ENCODE measurements at places on chromosomes 5 and 9.

- DNase-seq = peak; percentile 78
These were observed 59.7 kb downstream of the GNA14 start for GRCh38 chr9:77588271-77588937.

- DNase-seq = peak; percentile 78
These were observed at the start of gene KDM4C for GRCh38 chr9:6757456-6758247. Gene KDM4C (plus strand): TSS chr9:6757973. CDS start chr9:6792989, 35,016 bp downstream.

- DNase-seq = no peak
These were observed 157.5 kb upstream of the SHB start for GRCh38 chr9:38226491-38226951.

DNA sequence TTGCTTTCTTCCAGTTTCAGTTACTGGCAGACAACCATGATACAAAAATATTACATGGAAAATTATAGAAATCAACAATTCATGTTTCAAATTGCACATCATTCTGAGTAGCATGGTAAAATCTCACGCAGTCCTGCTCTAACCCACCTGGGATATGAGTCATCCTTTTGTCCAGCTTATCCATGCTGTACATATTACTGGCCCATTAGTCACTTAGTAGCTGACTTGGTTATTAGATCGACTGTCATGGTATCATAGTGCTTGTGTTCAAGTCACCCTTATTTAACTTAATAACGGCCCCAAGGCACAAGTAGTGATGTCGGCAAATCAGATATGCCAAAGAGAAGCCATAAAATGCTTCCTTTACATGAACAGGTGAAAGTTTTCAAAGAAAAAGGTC lies 41.2 kb downstream of the NADK2 start:
- peak; percentile 4 for DNase-seq

DNA sequence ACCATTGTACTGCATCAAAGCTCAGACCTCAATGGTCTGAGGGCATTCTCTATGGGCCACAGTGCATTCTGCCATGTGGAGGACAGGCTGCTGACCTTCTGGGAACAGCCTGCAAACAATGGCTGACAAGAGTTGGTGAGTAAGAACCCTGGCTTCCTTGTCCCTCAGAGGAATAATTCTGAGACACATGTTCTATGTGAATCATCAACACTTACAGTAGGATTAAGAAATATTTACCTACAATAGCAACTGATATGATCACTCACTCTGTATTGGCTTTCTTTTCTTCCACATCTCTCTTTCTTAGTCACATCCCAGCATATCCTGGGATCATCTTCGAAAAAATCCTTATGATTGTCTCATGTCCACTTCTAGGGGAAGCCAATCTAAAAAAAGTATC lies 306.5 kb upstream of the ITGA1 start:
- DNase-seq = no peak

GRCh38 chr5:160342413-160342941 lies 27.9 kb downstream of the C1QTNF2 start:
- peak; percentile 8 for DNase-seq

DNA sequence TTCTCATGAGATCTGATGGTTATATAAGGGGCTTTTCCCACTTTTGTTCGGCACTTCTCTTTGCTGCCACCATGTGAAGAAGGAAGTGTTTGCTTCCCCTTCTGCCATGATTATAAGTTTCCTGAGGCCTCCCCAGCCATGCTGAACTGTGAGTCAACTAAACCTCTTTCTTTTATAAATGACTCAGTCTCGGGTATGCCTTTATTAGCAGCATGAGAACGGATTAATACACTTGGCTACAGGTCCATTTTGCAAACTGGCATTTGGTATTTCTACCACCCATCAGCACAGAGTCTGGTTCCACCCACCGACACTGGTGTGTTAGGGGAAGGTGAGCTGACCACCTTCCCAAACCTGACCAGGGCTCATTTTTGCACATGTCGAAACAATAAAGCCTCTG lies 47.9 kb upstream of the RARS1 start:
- DNase-seq = peak; percentile 63

- DNase-seq = no peak
These were observed 158.1 kb downstream of the CETN3 start for GRCh38 chr5:90251447-90251846.

DNA sequence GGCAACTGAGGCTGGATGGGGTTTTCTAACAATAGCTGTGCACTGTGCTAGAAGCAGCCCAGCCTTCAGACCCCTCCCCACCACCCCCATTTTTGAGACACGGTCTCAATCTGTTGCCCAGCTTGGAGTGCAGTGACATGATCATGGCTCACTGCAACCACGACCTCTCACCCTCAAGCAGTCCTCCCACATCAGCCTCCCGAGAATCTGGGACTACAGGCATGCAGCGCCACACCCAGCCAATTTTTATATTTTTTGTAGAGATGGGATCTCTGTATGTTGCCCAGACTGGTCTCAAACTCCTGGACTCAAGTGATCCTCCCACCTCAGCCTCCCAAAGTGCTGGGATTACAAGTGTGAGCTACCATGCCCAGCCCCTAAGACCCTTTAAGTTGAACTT lies 182.5 kb downstream of the DRD1 start:
- no peak for DNase-seq

DNA sequence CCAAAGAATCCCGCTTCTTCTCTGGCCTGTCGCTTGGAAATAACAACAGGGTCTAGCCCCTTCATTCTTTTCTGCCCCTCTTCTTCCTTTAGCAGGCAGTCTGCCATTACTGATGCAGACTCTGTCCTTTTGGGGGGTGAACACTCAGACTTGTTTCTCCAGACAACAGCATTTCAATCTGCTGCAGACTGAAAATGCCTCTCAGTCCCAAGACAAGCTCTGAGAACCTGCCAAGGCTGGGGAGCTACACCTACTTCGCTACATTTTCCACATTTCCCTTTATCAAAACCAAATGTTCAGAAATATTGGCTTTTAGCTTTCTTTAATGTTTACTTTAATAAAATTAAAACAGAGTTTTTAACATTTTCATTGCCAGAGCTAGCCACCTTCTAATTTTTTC lies 152.4 kb downstream of the MPDZ start:
- DNase-seq = no peak

- DNase-seq = no peak
These were observed 5.2 kb downstream of the GFI1B start for GRCh38 chr9:132983491-132984201.

DNA sequence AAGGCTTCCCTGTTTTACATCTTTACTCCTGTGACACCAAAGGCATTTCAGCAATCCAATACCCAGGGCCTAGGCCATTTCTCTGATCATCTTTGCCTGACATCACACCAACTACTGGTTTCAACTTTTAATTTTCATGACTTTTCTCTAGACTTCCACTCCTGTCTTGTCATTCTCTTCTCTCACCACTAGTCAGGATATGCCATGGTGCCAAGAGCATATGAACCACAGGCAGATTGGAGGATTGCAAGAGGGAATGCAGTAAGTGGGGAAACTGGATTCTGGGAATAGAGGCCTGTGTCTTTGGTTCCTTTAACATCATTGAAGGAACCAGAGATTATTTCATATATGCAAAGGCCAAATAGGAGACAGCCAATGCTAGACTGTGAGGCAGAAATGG lies 69.3 kb downstream of the ANKRD31 start:
- no peak for DNase-seq

- no peak for DNase-seq
These were observed 616 bp downstream of the IL11RA start for GRCh38 chr9:34652602-34653000.

DNA sequence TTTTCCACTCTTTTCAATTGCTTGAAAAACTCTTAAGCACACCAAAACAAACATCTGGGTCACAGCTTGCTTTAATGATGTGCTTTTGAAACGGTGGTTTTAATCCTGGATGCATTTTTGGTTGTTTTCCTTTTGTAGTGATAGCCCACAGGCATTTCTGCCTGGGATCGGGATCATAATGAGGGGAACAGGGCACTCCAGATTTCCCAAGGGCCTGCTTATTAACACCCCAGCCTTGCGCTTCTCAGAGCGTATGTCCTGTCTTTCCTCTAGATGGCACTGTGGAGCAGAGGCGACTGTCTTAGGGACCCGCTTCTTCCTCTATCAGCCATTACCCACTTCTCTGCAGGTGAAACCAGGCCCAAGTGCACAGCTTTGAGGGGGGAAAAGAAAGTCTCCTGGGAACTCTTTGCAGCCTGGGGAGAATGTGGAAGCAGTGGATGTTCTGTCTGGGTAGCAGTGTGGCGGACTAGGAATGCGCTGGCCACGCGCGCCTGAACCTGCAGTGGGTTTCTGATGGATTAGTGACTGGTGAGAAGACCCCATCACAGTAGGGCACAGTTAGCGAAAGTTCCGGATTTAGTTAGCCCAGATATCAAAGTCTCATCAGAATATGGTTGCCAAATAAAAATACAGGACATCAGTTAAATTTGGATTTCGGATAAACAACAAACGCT lies 190.1 kb downstream of the GNA14 start:
- no peak for DNase-seq

- DNase-seq = no peak
These were observed 86.5 kb upstream of the TNFAIP8 start for GRCh38 chr5:119269061-119269944.

DNA sequence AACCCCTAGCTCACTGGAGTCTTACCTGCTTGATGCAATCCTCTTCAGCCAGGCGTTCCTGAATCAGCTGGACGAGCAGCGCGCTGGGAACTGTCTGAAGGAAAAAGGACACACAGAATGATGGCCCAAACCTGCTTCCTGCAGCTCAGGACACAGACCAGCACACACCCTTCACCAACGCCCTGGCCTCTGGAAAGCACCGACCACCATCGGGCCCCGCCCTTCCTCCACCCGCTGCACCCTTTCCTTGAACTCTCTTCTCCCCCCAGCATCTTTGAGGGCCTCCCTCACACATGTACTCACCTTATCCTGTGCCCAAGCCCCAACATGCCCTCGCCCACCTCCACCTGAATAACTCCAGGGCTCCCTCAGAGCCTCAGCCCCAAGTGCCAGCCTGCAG lies 23.3 kb downstream of the AK8 start:
- DNase-seq = no peak

- DNase-seq = no peak
These were observed 4.7 kb upstream of the TEX53 start for GRCh38 chr9:114662081-114662989.

DNA sequence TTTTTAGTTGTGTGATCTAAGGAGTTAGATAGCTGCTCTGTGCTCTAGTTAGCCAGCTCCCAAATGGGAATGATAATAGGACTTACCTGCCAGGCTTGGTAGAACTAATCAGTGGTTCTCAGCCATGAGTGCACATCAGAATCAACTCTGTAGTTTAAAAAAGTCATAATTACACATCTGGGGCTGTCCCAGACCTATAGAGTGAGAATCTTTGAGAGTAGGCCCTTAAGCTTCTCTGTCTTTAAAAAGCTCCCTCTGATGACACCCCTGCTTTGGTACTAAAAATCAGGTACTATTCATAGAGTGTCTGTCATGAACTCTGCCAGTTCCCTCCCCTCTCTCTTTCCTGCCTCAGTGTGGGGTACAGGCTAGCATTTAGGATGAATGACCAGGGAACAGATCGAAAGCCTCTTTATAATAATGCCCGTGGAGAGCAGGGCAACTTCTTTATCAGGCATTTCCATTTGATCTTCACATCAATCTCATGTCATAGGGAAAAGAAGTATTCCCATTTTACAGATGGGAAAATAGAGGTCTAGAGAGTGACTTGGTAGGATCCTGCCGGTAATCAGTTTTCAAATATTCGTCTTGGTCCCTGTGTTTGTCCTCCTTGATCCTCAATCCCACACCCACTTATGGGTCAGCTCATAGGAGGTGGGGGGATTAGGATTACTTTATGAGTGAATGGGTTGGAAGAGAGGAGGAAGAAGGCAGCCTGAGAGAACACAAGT lies 15.3 kb downstream of the PPARGC1B start:
- DNase-seq = no peak

GRCh38 chr5:167752936-167753335 lies 538.5 kb upstream of the WWC1 start:
- DNase-seq = no peak

- DNase-seq = no peak
These were observed 50.4 kb downstream of the DAB2IP start for GRCh38 chr9:121701736-121702261.

DNA sequence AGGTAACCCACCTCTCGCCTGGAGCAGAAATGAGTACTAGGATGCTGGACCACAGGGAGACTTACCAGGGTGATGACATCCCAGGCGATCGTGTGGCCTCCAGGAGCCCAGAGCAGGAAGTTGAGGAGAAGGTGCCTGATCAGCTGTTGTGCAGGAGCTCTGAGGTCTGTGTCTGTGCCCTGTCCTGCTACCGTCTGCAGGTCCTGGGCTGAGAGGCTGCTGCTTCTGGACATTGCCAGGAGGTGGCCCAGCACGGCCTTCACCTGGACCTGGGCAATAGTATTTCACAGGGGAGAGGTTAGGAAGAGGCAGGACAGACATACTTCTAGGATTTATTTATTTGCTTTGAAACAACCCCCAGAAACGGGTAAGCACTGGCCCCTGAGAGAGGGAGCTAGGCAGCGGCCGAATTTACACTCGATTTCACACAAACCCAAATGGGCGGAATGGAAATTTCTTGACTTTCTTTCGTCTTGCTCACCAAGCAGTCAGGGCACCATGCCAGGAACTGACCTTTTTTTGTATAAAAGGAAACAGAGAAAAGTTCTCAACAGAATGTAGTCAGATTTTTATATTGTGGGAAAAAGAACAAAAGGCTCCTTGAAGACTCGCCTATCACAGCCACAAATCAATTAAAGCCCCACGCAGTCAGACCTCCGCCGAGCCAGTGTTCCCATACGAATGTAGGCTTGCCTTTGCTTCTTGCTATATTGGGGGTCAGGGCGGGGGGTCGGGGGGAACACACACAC lies 210.3 kb downstream of the FANCC start:
- peak; percentile 83 for DNase-seq

GRCh38 chr5:59042201-59043055 lies 459.6 kb downstream of the RAB3C start:
- no peak for DNase-seq

DNA sequence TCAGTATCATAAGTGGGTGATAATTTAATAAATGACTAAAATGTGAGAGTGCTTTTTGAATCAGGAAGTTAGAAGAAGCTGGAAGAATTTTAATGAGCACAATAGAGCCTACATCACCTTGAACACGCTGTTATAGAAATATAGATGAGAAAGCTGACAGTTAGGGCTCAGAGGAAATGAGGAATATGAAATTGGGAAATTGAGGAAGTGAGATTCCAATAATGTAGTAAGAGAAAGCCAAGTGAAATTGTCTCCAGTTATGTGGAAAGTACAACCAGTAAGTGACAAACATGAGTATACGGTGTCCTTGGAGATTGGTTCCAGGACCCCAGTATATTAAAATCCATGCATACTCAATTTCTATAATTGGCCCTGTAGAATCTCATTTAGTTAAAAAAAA lies 235.9 kb upstream of the FAM174A start:
- DNase-seq = no peak

- peak; percentile 43 for DNase-seq
These were observed 639.0 kb downstream of the CCDC171 start for GRCh38 chr9:16191691-16192402.

- DNase-seq = no peak
These were observed 40.8 kb upstream of the CCDC152 start for GRCh38 chr5:42715785-42716184.
